Omental fat pad (tissue), 4 donors: ENCODE measurements at places on chromosomes 6 and 20.

DNA sequence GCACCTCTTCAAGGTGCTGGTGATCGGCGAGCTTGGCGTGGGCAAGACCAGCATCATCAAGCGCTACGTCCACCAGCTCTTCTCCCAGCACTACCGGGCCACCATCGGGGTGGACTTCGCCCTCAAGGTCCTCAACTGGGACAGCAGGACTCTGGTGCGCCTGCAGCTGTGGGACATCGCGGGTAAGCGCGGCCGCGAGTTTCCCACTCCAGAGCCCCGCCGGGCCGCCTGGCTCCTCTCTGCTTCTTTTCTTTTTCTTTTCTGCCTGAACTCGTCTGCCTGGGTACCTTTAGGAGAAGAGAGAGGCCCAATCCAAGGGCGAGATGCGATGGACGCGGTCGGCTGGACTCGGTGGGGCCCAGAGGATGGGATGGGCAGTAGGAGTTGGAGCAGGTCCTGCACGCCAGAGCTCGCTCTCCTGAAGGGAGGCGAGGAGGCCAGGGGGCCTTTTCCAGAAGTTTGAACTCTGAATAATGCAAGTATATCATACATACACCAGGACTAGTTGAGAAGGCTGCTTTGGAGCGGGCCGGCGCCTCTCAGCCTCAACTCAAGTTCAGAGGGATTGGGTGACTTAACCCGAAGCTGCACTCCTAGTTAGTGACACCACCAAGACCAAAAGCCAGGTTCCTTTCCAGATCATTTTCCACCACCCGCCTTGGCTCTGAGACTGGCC is 445 bp downstream of the RAB32 start:
- peak; percentile 31 for DNase-seq

GRCh38 chr6:49979584-49979983 is 10.2 kb upstream of the DEFB113 start:
- DNase-seq, result no peak

GRCh38 chr6:3496395-3496794 is 39.5 kb upstream of the SLC22A23 start:
- no peak for DNase-seq

GRCh38 chr20:39638731-39639130 is 676.6 kb downstream of the DHX35 start:
- DNase-seq, result no peak

- DNase-seq, result peak; percentile 95
Observed at GRCh38 chr20:36199345-36200257, 36.7 kb upstream of the AAR2 start.

- peak; percentile 33 for DNase-seq
Observed at GRCh38 chr6:97947841-97948240, 664.8 kb upstream of the MMS22L start.

- DNase-seq, result no peak
Observed at GRCh38 chr6:131042664-131043063, 20.4 kb downstream of the EPB41L2 start.

- no peak for DNase-seq
Observed at GRCh38 chr6:107132330-107132954, 17.1 kb upstream of the BEND3 start.

GRCh38 chr6:140208286-140208685 is 833.8 kb upstream of the CITED2 start:
- no peak for DNase-seq

- DNase-seq, result no peak
Observed at GRCh38 chr6:60891606-60892005, 1394.4 kb downstream of the KHDRBS2 start.

DNA sequence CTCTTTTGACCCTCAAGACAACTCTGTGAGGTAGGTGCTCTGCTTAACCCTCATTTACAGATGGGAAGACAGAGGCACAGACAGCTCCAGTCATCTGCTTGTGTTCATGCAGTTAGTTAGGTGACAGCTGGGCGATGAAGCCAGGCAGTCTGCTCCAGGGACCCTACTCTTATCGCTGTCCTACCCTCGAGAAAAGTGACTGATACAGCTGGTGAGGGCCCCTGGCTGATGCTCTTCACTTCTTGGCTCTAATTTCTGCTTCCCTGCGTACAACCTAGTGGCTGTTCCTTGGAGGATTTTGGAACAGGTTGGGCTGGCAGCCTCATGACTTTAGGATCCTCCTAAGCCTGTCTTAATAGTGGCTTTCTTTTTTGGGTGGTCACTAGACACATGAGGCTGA is 9.1 kb upstream of the TJAP1 start:
- no peak for DNase-seq

GRCh38 chr6:39835821-39836295 is 43.7 kb downstream of the DAAM2 start:
- DNase-seq, result no peak

DNA sequence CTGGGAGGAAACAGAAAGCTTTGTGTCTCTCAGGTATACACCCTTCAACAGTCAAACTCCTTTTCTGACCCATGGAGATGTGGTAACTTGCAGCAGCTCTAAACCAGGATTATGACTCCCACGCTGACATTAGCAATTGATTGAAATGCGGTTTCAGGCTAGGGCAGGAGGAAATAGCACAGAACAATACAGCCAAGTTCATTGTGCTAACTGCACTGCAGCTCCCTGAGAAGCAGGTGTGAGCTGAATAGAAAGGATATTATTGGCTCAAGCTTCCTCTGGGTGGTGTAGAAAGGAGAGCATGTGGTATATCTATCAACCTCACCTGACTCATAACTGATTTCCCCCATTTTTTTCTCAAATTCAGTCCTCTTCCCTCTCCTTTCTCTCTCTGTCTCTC is 612.3 kb upstream of the BTBD3 start:
- DNase-seq, result no peak

DNA sequence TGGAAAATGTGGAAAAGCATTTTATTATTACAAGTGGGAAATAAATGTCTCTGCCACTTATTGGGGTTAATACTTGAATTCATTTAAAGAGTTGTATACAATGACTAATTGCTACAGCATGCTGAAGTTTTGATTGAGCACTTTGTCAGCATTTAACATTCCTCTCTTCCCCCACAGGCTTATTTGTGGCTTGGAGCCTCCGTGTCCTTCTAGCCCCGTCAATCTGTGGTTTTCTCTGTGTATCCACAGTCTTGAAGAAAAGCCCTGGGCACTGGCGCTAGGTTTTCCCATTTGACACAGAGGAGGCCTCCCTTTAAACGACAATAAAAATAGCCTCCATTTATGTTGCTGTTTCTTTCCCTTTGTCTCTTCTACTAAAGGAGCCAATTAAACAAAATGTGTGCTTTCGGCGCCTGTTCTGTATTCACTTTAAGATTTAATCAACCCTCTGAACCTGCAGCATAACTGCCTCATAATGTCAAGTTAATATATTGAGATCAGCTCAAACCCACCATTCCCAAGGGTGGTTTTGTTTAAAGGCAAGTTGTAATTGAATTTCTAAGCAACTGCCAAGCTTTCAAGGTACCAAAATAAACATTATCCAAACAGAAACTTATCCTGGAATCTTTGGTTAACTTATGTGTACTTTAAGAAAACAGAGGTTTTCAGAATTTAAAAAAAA is 326.6 kb upstream of the RNF24 start:
- no peak for DNase-seq

DNA sequence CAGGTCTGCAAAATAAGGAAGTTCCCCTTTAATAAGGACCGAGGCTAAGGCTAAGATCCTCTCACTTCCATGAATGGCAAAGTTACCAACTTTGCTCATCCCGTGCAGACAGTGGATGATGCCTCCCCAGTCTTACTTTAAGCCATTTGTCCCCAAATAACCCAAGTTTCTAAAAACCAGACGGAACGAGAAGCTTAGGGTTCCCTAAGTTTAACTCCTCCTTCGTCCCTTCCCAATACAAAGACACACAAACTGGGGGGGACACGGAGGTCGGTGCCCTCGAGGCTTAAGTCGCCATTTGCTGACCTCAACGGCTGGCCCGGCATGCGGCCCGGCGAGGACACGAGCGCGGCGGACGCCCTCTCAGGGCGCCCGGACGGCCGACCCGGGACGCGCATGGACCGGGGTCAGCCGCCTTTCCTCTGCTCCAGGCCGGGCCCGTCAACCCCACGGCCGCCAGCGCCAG is 527 bp downstream of the FBXO30 start:
- DNase-seq, result no peak

DNA sequence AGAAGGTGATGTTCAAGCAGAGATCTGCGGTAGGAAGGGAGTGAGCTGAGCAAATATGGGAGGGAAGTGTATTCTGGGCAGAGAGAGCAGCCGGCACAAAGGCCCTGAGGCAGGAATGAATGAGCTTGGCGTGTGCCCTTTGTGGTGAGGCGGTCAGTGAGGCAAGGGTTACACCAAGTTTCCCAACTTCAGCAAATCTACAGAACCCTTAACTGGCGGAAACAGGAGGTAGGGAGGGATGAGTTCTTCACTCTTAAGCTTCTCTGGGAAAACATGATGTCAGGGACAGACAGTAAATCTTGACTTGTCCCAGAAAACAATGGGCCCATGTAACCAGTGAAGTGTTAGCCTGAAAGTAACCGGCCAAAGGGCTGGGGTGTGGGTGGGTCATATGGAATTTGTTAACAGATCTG is 97.1 kb upstream of the PTPN1 start:
- no peak for DNase-seq

GRCh38 chr6:52548353-52548713 is 28.5 kb downstream of the TRAM2 start:
- no peak for DNase-seq

GRCh38 chr6:47138046-47138445 is 95.9 kb upstream of the ADGRF1 start:
- no peak for DNase-seq

- no peak for DNase-seq
Observed at GRCh38 chr6:140398076-140398475, 1023.6 kb upstream of the CITED2 start.

DNA sequence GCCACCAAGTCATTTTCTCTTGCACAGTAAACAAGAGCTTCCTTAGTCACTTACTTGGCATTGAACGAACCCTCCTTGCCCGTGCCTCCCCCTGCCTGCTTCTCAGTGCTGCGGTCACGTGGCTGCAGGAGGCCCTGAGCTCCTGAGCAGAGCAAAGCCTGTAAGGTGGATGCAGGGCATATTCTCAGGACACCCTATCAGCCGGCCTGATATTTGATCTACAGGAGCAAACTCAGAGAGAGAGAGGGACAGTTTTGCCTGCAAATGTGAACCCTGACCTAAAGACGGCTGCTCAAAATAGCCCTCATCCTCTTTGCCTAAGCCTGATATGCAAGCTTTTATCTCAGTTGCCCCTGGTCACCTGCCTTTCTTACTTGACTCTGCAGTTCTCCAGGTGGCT is 93.0 kb upstream of the POPDC3 start:
- DNase-seq, result no peak

DNA sequence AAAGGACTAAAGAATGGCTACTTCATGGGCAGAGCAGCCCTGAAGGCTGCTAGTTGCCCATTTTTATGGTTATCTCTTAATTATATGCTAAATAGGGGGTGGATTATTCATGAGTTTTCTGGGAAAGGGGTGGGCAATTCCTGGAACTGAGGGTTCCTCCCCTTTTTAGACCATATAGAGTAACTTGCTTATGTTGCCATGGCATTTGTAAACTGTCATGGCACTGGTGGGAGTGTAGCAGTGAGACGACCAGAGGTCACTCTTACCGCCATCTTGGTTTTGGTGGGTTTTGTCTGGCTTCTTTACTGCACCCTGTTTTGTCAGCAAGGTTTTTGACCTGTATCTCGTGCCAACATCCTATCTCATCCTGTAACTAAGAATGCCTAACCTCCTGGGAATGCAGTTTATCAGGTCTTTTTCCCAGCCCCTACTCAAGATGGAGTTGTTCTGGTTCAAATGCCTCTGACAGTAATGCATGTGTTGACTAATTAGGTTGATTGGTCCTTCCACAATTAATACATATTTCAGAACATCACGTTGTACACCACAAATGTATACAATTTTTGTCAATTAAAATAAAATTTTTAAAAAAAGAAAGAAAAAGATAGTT is 139.5 kb downstream of the PDE7B start:
- no peak for DNase-seq

GRCh38 chr6:149334682-149335160 is 17.2 kb downstream of the TAB2 start:
- DNase-seq, result no peak

DNA sequence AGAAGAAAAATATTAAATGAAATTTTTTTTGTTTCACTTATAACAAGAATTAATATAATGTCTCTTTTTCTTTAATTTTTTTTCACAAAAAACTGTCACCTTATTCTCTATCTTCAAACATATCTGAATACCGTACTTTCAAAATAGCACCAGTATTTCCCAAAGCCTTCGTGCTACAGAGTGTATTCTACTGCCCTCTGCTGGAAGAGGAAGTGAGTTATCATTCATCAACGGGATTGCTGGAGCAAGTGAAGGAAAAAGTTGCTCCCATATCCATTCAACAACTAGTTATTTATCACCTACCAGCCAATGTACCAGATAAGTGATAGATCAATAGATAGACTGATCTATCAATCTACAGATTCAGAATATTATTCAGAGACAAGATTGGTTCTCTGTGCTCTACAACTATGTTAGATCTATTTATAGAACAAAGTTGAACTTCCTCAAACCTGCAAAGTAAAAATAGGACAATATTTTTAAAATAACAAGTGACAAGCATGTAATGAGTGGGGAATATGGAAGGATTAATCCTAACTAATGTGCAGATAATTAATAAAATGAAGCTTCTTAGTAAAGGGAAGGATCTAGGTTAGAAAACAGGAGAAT is 26.7 kb upstream of the TFAP2B start:
- no peak for DNase-seq

DNA sequence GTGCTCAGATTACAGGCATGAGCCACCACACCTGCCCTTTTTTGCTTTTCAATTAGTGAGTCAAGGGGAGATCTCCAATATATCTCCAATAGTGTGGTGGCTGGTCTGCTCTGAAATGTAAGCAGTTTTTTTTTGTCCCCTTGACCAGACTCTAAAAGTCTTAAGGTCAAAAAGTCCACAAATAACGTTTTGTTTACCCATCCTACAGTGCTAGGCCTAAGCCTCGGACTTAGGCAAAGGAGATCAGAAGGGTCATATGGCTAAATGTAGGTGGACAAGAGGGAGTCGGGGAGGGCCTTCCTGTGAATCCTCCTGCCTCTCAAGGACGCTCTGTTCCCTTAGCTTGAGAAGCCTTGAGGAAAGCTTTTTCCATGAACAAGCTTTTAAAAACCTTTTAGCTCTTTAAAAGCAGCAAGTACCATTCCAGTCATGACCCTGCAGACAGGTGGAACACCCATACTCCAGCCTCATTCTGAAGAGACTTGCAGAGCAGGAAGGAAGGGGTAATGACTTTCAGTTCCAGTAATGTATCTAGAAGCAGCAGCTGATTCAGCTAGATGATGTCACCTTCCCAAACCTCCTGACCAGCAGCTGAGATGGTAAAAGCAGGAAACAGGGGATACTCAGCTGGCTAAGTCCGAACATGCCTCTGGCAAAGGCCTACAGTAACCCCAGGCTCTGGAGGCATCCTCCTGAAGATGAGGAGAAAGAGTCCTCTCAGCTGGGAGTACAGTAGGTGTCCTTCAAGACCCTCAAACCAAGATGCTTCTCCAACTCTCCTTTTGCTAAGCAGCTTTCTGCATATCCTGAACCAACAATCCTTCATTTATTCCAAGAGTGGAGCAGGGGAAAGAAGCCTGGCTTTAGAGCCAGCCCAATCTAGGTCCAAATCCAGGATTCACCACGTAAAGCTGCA is 23.6 kb downstream of the BCL2L1 start:
- DNase-seq, result peak; percentile 50

- no peak for DNase-seq
Observed at GRCh38 chr6:38169221-38169976, 349.9 kb downstream of the ZFAND3 start.

GRCh38 chr20:61561111-61561830 is 309.2 kb downstream of the CDH4 start:
- no peak for DNase-seq
